ENCODE measurements at places on chromosomes 13 and 19.

- no peak for DNase-seq
Measured at GRCh38 chr19:44807652-44808462, 1.0 kb upstream of the BCAM start.

DNA sequence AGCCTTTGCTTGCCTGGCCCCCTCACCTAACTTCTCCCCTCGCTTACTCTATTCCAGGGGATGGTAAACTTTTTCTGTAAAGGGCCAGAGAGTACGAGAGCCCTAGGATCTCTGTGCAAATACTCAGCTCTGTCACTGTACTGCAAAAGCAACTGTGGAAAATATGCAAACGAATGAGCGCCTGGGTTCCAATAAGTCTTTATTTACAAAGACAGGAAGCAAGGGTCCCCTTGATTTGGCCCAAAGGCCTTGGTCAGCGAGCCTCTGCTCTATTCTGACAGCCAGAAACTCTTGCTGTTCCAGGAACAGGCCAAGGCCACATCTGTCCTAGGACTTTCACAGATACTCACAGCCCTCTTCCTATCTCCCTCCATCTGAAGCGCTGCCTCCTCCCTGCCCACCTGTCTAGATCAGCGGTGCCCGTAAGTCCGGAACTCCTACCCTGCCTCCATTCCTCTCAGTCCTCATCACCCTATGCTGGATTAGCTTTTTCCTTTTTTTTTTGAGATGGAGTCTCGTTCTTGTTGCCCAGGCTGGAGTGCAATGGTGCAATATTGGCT lies 37.3 kb downstream of the OPA3 start:
- DNase-seq, result no peak

GRCh38 chr13:31045286-31046081 lies 113.0 kb downstream of the TEX26 start:
- DNase-seq, result peak; percentile 61

DNA sequence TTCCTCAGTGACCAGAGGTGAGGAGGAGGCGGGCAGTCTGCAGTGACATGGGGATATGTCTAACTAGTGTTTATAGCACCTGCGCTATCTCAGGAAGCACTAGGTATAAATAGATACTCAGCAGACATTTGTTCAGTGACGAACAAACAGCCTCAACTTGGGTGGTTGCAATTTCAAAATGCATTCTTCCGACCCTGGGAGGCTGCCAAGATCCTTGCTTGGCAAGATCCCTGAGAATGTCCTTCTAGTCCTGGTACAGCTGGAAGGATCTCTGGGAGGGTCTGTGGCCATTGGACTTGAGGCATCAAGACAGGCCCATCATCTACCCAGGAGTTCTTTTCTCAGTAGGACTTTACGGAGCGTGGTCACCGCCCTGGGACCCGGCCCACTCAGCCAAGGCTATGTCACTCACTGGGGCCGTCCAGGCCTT lies 299.5 kb downstream of the ZNF536 start:
- DNase-seq, result no peak

- DNase-seq, result peak; percentile 53
Measured at GRCh38 chr13:46593398-46593797, 40.4 kb downstream of the LRCH1 start.

GRCh38 chr13:100306030-100306429 lies 217.1 kb downstream of the PCCA start:
- no peak for DNase-seq

GRCh38 chr13:36131931-36132297 lies 732 bp upstream of the DCLK1 start:
- DNase-seq, result no peak

DNA sequence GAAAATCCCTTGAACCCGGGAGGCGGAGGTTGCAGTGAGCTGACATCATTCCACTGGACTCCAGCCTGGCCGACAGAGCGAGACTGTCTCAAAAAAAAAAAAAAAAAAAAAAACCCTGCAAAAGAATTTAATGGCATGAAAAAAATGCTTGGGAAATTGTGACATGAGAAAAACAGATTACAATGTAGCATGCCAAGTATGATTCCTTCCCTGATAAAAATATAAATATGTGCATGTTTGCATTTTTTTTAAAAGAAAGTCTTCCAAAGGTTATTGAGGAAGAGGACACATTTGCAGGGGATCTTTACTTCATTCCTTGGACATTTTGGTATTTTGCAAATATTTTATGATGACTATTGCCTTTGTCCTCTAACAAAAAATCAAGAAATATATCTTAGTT lies 14.5 kb upstream of the ZBTB32 start:
- no peak for DNase-seq

GRCh38 chr19:5037936-5038335 lies 69.0 kb downstream of the KDM4B start:
- no peak for DNase-seq

- no peak for DNase-seq
Measured at GRCh38 chr19:58325311-58326022, 1.3 kb upstream of the ZSCAN22 start.

- DNase-seq, result no peak
Measured at GRCh38 chr13:40342461-40342860, 324.0 kb downstream of the FOXO1 start.

DNA sequence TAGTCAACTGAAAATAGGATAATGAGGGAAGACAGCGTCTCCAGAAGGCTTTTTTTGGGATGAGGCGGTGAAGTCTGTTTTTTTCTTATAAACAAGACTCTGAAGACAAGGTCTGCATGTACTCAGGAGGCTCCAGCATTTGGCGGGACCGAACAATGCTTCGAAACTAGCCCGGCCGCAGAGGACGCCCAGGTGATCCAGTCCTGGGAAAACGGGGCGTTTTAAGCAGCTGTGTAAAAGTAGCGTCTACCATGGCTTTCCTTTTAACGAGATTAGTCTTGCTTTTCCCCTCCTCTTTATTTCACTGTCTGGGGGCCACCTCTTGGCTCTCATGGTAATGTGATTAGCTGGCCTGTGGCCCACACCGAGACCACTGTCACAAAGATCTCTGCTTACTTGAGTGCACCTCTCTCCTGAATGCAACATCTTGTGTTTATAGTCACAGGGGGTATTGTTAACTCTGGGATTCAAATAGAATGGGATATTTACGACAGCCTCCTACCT lies 29.4 kb upstream of the GTF3A start:
- no peak for DNase-seq

DNA sequence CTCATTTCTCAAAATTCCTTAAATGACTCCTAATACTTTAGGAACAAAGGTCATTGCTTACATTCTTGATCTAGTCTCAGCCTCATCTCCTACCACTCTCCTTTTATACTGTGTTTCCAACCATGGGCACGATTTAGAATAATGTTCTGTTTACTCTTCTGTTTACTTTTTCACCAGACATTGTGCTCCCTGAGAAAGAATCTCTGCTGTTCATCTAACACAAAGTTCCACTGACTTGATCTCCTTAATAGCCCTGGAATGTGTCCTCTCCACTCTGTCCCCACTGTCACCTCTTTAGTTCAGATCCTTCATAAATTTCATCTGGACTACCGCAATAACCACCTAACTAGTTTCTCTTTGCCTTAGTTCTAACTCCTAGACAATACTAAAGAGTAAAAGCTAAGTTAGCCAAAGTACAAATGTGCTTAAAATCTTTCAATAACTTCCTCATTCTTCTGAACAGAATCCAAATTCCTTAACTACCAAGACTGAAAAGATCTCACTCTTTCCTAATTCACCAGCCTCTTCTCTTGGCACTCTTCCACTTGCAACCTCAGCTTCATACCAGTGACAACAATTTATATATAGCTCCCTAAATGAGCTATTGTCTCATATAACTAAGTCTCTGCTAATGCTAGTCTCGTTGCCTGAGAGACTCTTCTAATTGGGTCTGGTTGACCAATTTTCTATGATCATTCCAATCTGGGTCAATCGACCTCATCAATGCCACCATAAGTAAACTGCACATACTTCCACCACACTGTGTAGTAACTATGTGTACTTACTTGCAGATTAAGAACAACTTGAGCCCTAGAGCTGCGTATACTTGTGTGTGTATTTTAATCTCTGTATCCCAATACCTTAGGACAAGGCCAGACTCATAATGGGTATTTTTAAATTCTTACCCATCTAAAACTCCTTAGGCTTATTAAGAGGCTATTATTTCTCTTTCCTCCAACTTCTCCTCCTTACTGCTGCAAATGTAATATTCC lies 179.9 kb downstream of the VWA8 start:
- no peak for DNase-seq

DNA sequence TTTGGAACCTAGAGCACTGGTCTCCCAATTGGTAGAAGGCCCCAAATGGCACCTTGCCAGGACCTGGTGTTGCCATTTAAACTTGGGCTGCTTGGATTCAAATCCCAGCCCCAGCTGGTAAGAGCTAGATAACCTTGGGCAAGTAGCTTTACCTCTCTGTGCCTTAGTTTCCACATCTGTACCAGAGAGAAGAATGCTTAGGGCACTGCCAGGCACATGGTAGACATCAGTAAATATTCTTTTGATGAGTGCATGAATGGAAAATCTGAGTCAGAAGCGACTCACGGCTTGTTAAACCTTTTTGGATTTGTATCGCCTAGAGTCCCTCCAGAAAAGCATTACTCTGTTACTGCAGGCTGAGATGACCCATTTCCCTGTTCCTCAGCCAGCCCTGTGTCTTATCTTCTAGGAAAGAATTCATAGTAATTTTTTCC lies 90.9 kb downstream of the SIPA1L3 start:
- no peak for DNase-seq

GRCh38 chr19:12933287-12934072 lies at the start of gene FARSA:
Gene FARSA (minus strand): TSS chr19:12933711. CDS start chr19:12933696, 15 bp downstream.
- DNase-seq, result peak; percentile 89

DNA sequence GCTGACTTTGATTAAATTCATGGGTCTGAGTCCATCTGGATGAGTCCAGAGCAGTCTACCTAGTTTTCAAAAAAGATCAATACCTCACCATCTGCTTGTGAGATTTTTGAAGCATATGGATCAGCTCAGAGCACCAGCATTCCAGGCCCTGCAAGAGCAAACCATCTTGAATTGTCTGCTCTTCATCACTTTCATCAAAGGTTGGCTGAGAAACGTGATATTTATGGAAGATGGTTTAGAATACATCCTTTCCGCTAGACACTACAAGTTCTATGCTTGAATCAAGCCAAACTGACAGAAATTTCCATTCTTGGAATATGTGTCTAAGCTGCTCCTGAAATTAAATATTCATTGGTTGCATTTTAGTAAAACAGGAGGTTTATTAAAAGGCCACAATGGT lies 190.3 kb downstream of the KCNRG start:
- no peak for DNase-seq

- DNase-seq, result no peak
Measured at GRCh38 chr19:8097681-8098567, 45.4 kb downstream of the CCL25 start.

- no peak for DNase-seq
Measured at GRCh38 chr13:23570099-23570920, at the start of gene TNFRSF19. Gene TNFRSF19 (plus strand): TSS chr13:23570412. CDS start chr13:23590184, 19,772 bp downstream.

- DNase-seq, result no peak
Measured at GRCh38 chr13:39586958-39587605, 15.9 kb downstream of the LHFPL6 start.

- DNase-seq, result no peak
Measured at GRCh38 chr13:68304286-68304893, 1074.3 kb upstream of the PCDH9 start.

GRCh38 chr19:29873024-29873800 lies 61.4 kb downstream of the CCNE1 start:
- DNase-seq, result peak; percentile 71

DNA sequence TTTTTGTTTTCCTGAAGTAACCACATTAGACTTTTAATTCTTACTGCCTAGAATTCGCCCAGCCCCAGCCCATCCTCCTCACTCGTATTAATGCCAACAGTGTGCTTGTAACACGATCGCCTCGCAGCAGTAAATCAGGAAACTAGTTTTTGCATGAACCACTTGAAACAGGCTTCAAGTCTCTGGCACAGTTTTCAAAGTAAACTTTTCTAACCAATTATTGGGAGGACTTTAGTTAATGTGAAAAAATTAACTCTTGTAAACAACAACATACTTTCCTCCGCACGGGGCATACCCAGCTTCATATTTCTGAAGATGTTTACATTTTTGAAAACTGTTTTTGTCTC lies 39.2 kb downstream of the TNFRSF19 start:
- DNase-seq, result no peak

GRCh38 chr13:97548138-97548537 lies 114.2 kb downstream of the RAP2A start:
- no peak for DNase-seq

DNA sequence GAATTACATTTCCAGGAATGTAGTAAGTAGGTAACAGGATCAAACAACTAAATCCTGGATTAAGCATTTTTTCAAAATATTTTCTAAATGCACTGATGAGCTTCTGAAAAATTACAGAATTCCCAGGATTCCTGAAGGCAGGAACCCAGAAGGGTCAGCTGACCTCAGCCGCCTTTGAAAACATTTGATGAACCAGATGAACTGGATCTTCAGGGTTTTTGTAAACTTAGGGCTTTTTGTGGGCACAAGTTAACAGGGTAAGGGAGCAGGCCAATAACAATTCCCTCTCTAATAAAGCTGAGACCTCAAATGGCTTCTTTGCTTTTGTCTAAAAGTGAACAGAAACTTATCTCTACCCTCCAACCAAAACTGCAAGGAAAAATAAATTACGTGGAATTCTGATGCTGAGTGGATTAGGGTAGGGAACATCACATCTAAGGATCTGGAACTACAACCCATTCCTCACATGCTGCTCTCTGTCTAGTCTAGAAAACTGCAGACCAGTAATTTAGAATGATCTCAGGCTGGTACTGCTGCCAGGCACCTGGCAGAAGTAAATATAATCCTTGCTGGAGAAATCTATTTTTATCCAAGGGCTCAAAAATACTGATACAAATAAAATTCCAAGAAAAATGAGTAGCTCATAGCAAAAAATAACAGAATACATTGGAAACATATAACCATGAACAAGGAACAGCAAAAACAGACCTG lies 48.2 kb upstream of the N4BP2L1 start:
- no peak for DNase-seq

- DNase-seq, result no peak
Measured at GRCh38 chr13:71461892-71462291, 405.1 kb downstream of the DACH1 start.

- peak; percentile 35 for DNase-seq
Measured at GRCh38 chr19:21604351-21604926, 99.0 kb downstream of the ZNF429 start.

- no peak for DNase-seq
Measured at GRCh38 chr19:1284293-1284978, 1.2 kb upstream of the EFNA2 start.

DNA sequence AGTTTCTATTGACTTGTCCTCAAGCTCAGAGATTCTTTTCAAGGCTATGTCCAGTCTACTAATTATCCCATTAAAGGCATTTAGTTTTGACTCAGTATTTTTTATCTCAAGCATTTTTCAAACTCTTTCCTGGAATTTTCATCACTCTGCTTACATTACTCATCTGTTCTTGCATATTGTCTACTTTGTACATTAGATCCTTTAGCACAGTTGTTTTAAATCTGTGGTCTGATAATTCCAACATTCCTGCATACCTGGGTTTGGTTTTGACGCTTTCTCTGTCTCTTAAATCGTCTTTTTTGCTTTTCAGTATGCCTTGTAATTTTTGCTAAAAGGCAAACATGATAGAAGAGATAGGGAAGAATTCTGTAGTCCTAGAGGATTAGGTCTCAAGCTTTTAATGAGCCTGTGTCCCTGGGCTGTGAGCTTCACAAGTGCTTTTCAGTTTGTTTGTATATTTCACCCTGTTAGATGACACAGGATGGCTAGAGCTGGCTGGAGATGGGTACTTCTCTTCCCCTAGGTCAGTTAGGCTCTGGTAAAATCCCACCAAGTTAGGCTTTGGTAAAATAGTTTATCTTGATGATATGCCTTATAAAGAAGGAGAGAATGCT lies 46.1 kb upstream of the GPC6 start:
- no peak for DNase-seq

Data from CD4-positive, alpha-beta T cell treated with Interferon alpha-2 for 1 hour (primary cell).